ENCODE measurements at places on chromosomes 2 and 18. TPM values are rescaled to one million over a fixed set of nuclear protein-coding genes. Genes with fewer than 3 reads are reported as not detected.

DNA sequence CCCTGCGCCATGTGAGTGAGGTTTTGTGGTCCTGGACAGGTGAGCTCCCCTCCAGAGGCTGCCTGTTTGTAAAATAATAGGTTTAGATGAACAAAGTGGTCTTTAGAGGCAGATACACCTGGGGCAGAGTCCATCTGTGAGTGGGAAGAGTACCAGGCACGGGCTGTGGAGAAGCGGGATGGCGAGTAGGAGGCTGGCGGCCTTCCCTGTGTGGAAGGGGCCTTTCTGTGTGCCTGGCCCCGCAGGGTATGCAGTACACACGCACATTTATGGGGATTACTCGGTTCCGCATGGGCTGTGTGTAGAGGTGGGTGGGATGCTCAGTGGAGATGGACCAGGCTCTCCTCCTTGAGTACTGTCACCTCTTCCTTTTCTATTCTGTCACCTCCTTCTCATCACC is 64.1 kb downstream of the AGAP1 start:
- no peak for DNase-seq

DNA sequence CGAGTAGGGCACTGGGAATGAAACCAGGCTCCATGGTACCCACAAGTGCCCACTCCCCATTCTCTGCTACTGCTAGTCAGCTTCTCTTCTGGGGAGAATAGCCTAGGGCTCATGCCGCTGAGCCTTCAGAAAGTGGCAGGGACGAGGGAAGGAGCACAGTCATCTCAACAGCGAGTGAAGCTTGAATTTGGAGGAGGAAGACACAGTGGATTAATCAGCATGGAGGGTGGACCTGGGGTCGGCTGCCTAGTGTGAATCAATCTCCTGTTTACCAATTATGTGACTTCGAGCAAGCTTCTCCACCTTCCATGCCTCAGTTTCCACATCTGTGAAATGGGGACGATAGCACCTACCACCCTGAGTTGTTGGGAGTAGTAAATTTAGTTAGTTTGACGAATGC is 157.0 kb downstream of the SEPTIN10 start:
- no peak for DNase-seq

- DNase-seq: no peak
Measured at GRCh38 chr2:200765995-200766660, 45.6 kb upstream of the BZW1 start.

DNA sequence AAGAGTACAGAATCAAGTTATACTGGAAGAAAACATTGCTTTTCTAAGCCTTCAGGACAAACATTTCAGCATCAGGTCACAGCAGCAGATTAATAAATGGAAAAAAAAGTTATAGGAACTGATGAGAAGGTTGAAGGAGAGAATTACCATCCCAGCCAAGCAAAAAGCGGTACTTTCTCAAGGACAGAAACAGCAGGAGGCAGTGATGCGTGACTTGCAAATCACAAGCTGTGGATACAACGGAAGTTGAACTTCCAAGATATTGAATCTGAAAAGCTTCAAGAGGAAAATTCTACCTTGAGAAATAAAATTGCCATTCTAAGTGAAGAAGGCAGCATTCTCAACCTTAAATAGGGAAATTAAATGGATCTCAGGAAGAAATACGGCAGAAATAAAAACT is 18.5 kb upstream of the SERPINB12 start:
- no peak for DNase-seq

DNA sequence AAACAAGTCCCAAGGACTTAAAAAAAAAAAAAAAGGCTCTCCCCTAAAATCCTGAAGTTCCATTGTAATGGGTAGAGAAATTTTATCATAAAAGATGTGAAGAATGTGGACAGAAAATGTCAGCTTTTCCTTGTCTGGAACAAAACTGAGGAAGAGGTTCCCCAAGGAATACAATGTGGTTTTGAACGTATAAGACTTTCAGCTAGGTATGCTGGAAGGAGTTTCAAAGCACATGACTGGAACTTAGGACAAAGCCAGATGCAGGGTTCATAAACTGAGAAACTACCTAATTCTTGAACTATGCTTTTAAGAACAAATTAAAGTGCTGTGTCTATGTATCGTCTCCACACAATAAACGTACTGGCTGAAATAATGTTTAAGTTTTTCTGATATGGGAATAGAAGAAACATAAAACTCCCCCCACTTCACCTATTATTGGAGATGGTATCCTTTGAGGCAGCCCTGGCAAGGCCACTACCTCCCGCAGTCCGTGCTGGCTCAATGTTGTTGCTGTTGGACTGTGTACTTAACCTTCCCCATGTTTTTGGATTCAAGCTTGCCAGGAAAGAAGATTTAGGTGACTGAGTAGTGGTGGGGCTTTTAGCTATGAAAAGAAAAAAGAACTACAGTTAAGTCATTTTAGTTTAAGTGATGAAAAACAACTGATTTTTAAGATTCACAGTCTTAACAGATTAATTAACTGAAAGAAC is 84.2 kb upstream of the DNER start:
- DNase-seq: no peak

ARHGEF33 gene
- 1.5 TPM for total RNA-seq

MEIS1 gene
- 54.7 TPM for total RNA-seq

GKN1 gene
- not detected for total RNA-seq

DNA sequence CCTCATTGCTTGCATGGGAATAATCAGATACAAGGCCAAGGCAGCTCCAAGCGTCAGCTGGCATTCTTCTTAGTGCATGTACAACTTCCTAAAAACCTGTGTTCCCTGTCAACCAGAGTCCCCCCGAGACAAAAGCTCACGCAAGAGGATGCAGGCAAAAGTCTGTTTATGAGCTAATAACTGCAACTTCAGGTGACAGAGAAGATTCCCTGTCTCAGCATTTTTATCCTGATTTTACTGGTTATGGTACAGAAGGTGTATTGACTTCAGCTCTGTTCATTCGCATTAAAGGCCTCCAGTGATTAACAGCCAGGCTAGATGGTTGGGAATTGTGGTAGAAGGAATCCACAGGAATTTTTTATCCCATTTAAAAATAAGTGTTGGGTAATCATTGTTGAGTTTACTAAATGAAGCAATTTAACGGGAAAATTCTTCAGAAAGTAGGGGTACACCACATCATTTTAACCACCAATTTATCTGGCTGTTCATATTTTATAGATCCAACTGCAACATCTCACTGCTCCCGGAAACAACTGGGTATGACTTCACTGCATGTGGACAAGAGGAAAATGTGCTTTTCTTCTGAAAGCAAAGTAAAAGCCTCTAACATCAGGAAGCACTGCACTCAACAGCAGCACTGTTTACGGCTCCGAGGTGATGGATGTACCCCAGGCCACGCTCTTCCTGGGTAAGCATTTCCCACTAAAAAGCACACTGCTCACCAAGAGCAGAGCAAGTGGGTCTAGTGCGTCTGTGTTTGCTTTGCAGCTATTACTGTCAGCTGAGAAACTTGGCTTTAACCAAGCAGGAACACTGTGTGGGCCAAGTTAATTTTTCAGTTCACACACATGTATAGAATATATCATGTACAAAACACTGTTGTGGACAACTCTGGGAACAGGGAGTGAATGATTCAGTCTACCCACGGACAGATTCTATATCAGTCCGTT is 31.9 kb downstream of the CCBE1 start:
- DNase-seq: no peak

IL18RAP gene
- total RNA-seq: 6.8 TPM
